ENCODE measurements at places on chromosomes 4 and X.

DNA sequence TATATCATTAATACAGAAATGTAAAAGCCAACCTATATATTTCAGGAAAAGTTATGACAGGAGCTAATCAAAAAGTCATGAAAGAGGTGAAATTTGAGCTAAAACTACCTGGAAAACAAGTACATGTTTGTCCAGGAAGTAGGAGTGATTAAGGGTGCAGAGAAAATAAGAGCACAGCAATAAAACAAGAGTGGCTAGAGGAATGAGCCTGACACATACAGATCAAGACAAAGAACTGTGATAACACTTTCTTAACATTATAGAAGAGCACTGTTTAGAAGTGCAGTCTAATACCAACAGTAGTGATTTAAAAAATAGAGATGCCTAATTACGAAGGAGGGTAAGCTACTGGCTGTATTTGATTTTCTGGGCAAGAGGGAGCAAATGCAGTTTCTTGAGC lies 125.1 kb downstream of the WDFY3 start:
- no peak for DNase-seq

- DNase-seq: no peak
These were observed 3.8 kb downstream of the KDM6A start for GRCh38 chrX:44876767-44877166.

DNA sequence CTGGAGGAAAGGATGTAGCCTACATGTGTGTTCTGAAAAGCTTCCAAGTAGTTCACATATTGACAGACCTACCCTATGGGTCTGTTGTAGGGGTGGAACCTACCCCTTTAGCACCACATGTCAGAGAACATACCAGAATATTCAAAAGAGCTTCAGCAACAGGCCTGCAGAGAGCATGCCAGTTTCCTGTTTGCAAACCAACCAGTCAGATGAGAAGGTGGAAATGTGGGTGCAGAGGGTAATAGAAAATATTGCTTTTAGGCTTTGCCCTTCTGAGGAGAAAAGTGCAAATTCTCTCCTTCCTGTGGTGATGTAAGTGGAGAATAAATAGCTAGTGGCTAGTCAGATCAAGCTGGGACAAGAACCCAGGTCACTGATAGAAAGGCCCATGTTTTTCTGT lies 16.4 kb downstream of the INTS6L start:
- DNase-seq: no peak

DNA sequence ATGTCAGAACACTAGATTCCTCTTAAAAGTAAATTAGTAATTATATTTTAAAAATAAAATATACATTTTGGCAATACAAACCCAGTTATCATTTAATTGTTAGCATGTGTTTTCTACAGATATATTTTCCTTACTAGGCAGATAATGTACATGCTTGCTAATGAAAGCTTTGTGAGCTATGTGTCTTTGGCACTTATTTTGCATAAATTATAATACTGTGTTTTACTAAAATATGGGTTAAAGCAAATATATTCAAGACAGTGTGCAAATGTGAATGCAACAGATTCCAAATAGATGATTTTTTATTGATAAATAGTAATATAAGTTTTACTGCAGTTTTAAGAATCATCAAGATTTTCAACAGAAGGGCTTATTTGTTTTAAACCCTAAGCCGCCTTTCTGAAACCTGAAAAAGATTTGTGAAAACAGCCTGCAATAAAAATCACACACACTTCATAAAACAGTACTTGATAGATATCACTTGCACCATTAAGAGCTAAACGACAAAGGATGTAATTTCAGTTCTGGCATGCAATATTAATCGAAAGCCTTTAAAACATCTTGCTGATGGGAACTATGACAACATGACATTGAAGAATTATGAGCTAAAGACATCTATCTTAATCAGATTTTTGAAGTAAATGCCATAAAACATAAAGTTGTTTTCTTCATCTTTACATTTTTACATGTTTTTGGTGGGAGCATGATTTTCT lies 333.3 kb downstream of the DCTD start:
- no peak for DNase-seq

- peak; percentile 23 for DNase-seq
These were observed 28.5 kb downstream of the PJA1 start for GRCh38 chrX:69136546-69137331.

GRCh38 chr4:8142556-8142955 lies 16.1 kb downstream of the ABLIM2 start:
- DNase-seq: no peak

- no peak for DNase-seq
These were observed 187.7 kb downstream of the UNC5C start for GRCh38 chr4:95360906-95361695.

- DNase-seq: no peak
These were observed 163.4 kb downstream of the PDGFRA start for GRCh38 chr4:54392479-54392878.

DNA sequence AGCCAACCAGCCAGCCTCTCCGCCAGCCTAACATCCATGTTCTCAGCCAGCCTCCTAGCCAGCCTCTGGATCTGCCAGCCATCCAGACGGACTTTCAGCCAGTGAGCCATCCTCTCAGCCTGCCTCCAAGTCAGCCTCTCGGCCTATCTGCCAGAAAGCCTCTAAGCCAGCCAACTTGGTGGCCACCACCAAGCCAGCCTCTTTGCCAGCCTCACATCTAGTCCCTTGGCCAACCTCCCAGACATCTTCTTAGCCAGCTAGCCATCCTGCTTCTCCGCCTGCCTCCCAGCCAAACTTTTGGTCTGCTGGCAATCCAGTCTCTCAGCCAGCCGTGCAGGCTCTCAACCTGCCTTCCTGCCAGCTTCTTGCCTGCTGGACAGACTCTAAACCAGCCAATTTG lies 16.4 kb upstream of the ARAP2 start:
- DNase-seq: no peak

GRCh38 chr4:159410076-159410777 lies 307.3 kb downstream of the RAPGEF2 start:
- no peak for DNase-seq

- no peak for DNase-seq
These were observed 11.6 kb downstream of the ABCD1 start for GRCh38 chrX:153736071-153736820.

DNA sequence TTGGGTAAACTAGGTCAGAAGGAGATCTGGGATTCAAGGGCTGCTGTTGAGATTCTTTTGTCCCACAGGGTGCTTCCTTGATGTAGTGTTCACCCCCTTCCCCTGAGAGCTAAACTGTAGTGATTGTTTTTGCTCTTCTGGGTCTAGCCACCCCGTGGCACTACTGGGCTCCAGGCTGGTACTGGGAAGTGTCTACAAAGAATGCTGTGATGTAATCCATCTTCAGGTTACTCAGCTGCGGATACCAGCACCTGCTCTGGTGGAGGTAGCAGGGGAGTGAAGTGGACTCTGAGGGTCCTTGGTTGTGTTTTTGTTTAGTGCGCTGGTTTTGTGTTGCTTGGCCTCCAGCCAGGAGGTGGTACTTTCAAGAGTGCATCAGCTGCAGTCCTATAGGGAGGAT lies 365.5 kb downstream of the ZNF674 start:
- no peak for DNase-seq
